ENCODE measurements at places on chromosomes 12 and 14.

GRCh38 chr12:87405918-87406317, 623.3 kb downstream of the C12orf50 start:
- DNase-seq: no peak

GRCh38 chr14:53167602-53168328, 14.6 kb upstream of the DDHD1 start:
- no peak for DNase-seq

DNA sequence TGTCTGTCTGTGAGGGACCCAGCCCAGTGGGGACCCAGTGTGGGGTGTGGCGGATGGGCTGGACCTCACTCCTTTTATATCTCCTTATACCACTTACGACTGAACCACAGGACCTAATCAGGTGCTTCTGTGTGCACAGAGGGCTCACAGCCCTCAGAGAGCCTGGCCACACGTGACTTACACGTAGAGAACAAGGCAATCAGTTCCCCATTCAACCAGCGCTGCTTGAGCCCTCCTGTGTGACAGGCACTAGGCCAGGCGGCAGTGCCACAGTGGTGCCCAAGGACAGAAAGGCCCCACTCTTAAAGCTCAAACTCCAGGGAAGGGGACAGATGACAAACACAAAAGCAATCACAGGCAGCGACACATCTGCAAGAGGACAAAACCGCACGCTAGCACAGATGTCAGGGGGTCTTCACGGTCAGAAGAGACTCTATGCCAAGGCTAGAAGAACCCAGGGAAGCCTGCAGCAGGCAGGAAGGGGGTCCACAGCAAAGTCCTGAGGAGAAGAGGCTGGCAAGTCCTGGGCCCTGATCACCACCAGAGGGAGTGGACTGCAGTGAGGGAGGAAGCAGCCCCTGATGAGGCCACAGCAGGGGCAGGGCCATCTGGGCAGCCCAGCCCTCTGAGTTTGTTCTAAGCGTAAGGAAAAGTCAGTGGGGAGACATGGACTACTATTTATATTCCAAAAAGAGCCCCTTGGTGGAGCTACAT, 39.3 kb downstream of the SETD3 start:
- no peak for DNase-seq

- no peak for DNase-seq
These were observed 96.1 kb downstream of the PPHLN1 start for GRCh38 chr12:42421844-42422779.

GRCh38 chr12:42104087-42104486, 40.6 kb downstream of the GXYLT1 start:
- DNase-seq: no peak

- no peak for DNase-seq
These were observed 3.5 kb downstream of the ELK3 start for GRCh38 chr12:96197503-96198272.

DNA sequence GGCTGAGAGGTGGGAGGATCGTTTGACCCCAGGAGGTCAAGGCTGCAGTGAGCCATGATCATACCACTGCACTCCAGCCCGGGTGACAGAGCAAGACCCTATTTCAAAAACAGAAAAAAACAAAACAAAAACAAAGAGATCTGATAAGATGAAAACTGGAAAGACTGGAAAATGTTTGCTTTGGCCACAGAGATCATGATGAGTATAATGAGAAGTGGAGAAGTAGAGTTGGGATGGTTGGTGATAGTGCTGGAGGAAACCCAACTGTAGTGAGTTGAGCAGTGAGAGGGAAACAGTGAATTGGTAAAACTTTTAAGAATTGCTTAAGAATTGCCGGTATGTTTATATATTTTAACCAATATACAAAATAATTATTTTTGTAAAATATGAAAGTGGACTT, 39.2 kb downstream of the MON2 start:
- DNase-seq: no peak

DNA sequence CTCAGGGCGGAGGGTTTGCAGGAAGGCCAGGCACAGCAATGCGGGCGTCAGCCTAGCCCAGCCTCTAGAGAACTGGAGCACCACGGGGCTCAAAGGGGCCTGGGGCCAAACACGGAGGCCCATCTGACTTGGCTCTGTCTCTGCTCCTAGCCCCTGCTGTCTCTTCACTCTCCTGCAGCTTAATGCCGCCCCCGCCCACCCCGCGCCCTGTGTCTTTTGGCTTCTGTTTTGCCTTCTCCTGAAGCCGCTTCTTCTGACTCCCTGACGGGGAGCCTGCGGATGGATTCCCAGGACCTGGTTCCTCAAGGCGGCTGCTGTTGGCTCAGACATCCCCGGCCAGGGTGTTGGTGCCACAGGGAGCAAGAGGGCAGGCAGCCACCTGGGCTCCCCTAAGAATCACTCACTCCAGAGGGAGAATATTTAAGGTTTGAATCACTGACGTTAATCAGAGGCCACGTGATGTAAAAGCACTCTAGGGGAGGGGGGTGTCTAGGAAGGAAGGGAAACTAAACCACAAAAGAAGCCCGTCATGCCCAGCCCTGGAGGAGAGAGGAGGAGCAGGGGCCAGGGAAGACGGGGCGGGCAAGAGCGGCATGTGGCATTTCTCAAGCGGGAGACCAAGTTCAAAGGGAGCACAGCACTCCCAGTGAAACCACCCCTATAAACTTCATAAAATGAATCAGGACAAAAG, 36.9 kb upstream of the PRMT8 start:
- peak; percentile 20 for DNase-seq

GRCh38 chr12:119694111-119694510, 26.2 kb downstream of the PRKAB1 start:
- DNase-seq: no peak
